ENCODE measurements at places on chromosomes 2 and 18.

GRCh38 chr18:8368512-8369217 lies 240.6 kb upstream of the RAB12 start:
- H3K27ac ChIP-seq: no peak overlapping the region
- H3K4me3 ChIP-seq: no peak overlapping the region
- peaks cover 11% of the 10 kb centered on the region for H3K27me3 ChIP-seq
- no peak for DNase-seq
- no peaks in the 10 kb centered on the region for H3K36me3 ChIP-seq

GRCh38 chr2:165601928-165602521 lies 132.5 kb downstream of the CSRNP3 start:
- no peaks in the 10 kb centered on the region for H3K27me3 ChIP-seq
- H3K4me1 ChIP-seq: no peaks in the 10 kb centered on the region
- no peaks in the 10 kb centered on the region for H3K36me3 ChIP-seq

DNA sequence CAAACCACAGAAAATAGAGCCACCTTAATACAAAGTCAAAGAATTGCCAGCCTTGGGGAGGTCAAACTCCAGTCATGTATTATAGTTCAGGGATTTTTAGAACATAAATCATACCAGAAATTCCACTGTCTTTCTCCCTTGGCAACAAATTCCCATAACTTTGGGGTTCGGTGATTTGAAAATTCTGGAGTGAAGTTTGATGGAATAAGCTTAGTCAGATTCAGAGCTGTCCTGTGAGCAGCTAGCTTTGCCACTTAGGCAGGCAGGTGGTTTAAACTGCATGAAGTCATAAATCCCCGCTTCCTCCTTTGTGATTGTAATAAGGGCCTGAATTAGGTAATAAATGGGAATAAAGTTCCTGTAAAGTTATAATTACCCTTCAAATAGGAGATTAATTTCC lies 457.0 kb upstream of the HNMT start:
- H3K4me1 ChIP-seq: no peaks in the 10 kb centered on the region
- H3K27ac ChIP-seq: no peak overlapping the region
- H3K36me3 ChIP-seq: no peaks in the 10 kb centered on the region
- H3K4me3 ChIP-seq: no peak overlapping the region
- H3K27me3 ChIP-seq: no peaks in the 10 kb centered on the region

DNA sequence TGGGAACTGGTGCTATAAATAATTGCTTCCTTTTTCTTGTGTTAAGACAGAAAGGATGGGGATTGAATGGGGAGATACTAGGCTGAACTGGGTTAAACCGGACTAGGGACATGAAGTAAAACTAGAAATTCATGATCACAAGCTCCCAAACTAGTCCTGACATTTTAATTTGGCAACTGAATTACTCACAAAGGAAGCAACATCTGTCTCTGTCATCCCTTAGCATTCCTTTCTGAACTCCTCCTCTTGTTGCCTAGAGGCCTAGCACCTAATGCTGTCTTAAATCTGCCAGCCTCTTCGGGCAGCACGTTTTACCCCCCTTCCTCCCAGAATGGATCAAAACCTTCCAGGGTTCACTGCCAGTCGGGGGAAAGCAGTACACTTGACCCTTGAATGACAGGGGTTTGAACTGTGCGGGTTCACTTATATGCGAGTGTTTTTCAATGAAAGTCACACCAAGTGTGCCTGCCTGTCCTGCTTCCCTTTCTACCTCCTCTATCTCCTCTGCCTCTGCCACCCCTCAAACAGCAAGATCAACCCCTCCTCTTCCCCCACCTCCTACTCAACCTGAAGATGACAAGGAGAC lies 8.2 kb downstream of the KCTD1 start:
- H3K27me3 ChIP-seq: no peaks in the 10 kb centered on the region
- H3K36me3 ChIP-seq: no peaks in the 10 kb centered on the region
- no peak overlapping the region for H3K4me3 ChIP-seq

- H3K4me1 ChIP-seq: no peaks in the 10 kb centered on the region
- H3K4me3 ChIP-seq: no peak overlapping the region
- DNase-seq: no peak
- H3K36me3 ChIP-seq: no peaks in the 10 kb centered on the region
- H3K27me3 ChIP-seq: no peaks in the 10 kb centered on the region
These were observed 85.3 kb upstream of the ACVR2A start for GRCh38 chr2:147759536-147759935.

Measured in transverse colon (tissue), 4 donors.